ENCODE measurements at places on chromosomes 2 and 18.
A peak's percentile ranks its signal among the peaks of the same experiment; 100 is the strongest.

DNA sequence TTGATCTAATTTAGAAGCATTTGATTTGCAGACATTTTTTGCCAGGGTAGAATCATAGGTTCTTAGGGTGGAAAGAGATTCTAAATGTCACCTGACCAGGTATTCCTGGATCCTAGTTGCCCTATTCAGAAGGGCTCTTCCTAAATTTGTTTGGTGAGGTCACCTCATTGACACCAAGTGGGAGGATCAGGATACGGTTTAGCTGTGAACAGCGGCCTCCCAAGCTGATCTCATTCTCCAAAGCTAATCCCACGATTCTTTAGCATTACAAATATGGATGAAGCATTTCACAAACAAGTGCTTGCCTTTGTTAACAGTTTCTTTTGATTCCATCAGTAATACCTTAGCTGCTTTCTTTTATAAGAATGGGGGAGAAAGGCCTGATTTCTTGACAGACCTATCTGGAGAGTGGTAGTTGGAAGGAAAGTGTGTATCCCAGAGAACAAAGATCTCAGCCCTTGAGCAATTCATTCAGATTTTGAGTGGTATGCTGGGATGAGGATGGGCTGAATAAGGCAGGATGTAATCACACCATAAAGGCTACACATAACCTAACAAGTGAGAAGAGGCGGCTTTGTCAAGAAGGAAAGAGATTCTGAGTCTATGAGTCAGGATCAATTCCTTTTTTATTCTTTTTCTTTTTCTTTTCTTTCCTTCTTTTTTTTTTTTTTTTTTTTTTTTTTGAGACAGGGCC lies 16.6 kb downstream of the KCTD1 start:
- DNase-seq = no peak

DNA sequence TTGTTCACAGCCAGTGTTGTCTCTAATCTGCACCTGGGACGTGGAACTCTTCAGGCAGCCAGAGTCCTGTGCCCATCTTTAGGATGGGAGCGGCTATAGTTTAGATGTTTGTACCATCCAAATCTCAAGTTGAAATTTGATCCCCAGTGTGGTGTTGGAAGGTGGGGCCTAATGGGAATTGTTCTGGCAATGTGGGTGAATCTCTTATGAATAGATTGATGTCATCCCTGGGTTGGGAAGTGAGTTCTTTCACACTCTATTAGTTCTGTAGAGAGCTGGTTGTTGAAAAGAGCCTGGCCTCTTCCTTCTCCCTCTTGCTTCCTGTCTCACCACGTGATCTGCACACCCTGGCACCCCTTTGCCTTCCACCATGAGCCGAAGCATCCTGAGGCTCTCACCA lies 300.9 kb downstream of the TXNL1 start:
- DNase-seq = no peak

GRCh38 chr2:216774620-216775019 lies 79.3 kb upstream of the IGFBP5 start:
- DNase-seq = no peak

GRCh38 chr2:179410552-179411356 lies 146.1 kb upstream of the SESTD1 start:
- DNase-seq = peak; percentile 7

- peak; percentile 88 for DNase-seq
Measured at GRCh38 chr2:207504513-207505170, 25.1 kb upstream of the CREB1 start.
